CD4-positive, alpha-beta T cell (primary cell): ENCODE measurements at places on chromosomes 1 and 21.

GRCh38 chr1:239302696-239303095 is 83.7 kb upstream of the CHRM3 start:
- DNase-seq: no peak

DNA sequence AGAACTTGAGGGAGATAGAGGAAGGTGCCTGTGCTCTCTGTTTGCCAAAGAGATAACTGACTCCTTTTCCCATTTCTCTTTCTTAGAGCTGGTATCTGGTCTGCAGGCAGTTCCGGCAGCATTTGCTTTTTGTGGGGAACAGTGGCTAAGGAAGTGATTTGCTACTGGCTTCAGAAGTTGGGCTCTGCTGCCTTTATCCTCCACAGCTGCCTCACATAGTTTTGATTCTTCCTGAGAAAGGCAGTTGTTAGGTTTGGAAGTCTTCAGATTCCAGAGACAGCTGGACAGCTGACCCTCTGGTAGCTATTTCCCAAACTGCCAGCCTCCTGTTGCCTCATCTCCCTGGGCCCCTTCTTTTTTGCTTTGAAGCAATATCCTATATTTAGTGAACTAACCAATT is 62.6 kb upstream of the MACF1 start:
- no peak for DNase-seq

DNA sequence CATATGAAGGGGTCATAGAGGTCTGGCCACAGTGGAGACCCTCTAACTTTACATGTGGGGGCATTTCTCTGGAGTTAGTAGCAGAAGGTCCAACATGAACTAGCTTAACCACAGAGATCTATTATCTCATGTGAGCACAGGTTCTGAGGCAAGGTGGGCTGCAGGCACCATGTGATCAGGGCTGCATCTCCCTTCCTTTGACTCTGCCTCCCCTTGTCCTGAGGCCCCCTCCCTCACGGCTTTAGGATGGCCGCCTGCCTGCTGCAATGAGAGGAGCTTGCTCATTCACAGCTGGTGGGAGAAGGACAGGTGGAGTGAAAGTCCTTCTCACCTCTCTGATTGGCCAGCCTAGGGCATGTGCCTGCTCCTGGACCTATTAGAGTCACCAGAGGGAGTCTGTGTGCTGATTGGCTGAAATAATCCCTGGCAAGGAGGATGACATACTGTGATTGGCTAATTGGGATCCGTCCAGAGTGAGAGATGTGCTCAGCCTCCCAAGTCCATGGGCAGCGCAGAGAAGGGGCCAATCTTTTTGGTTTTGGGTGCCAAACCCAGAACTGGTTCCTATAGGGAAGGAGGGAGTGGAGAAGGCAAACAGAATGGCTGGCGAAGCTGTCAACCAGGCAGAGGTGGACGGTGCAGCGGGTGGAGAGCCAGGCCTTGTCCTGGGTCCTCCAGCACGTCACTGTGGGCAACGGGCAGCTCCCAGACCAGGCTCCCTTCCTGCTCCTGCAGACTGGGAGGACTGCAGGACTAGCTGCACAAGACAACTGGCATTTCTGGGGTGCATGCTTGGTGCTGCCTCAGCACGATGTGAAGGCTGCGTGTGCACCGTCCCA is 39.4 kb upstream of the C1orf174 start:
- no peak for DNase-seq

DNA sequence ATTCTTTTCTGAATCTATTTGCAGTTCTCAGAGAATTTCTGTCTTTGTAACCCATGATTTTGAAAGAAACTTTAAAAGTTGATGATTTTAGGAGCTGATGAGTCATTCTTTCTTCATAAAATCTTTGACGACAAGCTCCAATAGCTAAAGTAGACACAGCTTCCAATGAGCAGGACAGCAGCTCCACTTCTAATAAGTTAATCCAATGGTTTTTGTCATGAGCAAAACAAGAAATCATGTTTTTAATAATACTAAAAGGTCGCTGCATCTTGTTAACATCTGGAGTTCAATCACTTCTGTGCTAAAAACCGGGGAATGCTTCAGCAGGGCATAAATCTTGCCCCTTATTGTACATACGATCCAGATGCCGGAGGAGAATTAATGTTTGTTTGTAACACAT is 48.9 kb upstream of the GORAB start:
- no peak for DNase-seq

- no peak for DNase-seq
Observed at GRCh38 chr1:167524651-167525050, 6.3 kb upstream of the CD247 start.

DNA sequence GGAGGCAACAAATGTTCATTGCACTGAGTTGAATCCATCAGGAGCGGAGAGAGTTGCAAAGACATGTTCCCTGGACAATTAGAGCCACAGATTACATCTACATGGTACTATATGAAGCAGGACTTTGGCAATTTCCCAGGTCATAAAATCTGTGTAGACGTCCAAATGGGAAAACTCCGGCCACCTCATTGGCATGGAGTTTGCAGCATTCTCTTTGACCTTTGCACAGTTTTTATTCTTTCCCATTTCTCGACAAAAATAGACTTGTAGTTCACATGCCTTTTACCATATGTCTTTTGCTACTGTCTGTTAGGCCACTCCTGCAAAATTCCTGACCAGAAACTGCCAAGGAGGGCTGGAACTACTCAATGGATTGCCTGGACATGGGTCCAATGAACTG is 48.2 kb downstream of the UBE2T start:
- no peak for DNase-seq

- no peak for DNase-seq
Observed at GRCh38 chr21:31289702-31290101, 54.4 kb downstream of the TIAM1 start.

DNA sequence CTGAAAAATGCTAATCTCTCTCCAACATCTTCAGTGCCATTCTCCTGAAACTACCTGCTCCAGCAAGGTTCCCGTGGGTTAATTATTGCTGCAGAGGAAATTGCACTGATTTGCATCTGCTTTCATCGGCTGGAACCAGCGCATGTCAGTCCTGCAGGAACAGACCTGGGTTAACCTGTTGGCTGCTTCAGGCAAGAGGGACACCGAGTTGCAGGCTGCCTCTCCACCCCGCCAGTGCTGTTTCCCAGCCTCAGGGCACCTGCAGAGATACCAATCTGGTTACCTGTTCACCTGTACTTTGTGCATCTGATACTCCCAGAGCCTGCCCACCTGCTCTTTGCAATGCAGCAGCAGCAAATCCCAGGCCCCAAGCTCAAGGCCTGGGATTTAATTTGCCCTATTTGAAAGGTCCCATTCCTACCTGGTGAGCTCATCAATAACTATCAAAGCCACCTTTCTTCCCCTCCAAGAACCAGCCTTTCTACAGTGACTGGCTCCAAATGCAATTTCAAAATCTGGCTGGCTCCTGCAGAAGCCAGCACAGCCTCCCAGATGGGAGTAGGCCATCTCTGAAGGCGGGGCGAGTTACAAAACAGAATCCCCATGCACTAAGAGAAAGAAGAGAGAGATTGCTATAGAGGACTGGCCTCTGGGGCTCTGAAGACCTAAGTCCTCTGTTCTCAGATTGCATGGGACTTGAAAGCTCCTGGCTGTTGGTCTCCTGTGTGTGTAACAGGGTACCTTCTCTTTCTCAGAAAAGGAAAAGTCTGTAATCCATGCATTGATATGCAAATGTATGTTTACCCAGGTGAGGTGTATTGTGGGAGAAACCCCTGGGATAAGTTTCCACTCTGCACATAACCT is 67.8 kb downstream of the TOMM20 start:
- DNase-seq: no peak

- DNase-seq: no peak
Observed at GRCh38 chr1:61278966-61279365, 196.6 kb downstream of the NFIA start.

- DNase-seq: no peak
Observed at GRCh38 chr1:115233598-115233997, 104.5 kb downstream of the NGF start.
